NCI-H524 treated with DMSO at 0.1 percent for 48 hours (cell line): ENCODE measurements at places on chromosomes 1 and 21.

- DNase-seq = no peak
These were observed 56.1 kb upstream of the LRRC7 start for GRCh38 chr1:69511426-69512192.

DNA sequence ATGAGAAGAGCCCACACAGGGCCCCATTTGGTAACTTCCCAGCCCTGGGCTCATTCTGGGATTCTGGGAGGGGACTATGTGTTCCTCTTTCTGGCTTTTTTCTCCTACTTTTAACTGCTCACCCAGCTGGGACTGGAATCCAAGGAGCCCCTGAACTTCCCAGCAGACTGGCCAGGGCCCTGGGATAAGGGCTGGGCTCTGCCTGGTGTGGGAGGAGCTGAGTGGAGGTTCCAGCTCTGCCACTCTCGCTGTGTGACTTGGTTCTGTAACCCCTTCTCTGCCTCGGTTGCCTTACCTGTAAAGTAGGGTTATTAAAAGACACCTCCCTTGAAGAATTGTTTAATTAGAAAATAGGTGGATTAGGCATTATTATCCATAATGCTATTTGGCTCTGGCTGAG is 19.6 kb upstream of the EPB41 start:
- DNase-seq = no peak

DNA sequence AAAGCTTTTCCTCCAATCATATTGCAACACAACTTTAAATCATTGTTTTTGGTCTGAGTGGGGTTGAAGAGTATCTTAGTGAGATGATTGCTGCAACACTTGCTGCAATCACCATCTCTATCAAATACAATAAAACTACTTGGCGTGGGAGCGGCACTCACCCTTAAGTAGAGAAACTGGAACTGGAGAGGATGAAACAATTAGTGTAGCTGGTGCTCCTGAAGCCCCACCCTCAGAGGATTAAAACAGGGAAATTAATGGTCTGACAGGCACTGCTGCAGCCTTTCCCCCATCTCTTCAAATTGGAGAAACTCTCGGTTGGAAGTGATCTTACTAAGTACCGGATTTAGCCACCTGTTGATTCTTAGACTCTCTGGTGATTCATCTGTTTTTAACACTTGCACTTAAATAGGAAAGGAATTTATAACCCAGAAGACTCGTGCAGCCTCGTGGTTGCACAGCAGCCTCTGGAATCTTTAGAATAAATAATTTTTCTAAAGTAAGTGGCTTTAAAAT is 80.5 kb upstream of the KIF26B start:
- DNase-seq = peak; percentile 90

DNA sequence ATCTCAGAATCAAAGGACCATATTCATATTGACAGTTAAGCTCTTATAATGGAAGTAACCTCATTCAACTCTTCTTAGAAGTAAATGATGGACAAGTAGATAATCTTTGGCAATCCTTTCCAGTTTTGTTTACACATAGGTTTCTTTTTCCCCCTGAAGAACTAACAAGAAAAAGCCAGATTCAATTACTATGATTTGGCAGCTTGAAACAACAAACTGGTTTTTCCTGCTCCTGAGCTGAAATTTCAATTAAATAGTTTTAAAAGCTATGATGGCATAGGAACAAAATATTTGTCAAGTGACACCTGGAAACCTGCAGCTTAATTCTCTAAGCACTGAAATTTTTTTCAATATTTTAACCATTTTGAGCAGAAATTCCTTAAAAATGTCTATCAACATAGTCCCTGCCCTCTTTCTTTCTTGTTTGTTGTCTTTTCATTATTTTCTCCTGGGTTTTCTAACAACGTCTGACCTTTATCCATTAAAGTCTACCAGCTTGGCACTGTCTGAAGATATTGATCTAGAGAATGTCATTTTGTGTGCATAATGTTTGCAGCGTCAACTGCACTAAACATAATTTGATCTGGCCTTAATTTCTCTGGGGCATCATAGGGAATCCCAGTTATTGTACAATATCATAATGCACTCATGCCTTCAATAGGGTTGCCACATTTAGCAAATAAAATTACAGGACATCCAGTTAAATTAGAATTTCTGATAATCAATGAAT is 4.0 kb upstream of the SLC35A3 start:
- DNase-seq = no peak

- no peak for DNase-seq
These were observed 37.3 kb upstream of the KAZN start for GRCh38 chr1:14561014-14561693.

GRCh38 chr1:81213279-81213678 is 587.5 kb upstream of the ADGRL2 start:
- DNase-seq = no peak

GRCh38 chr1:76274718-76275117 is 200.2 kb downstream of the ST6GALNAC3 start:
- DNase-seq = no peak

GRCh38 chr1:8217011-8217711 is 100.8 kb upstream of the SLC45A1 start:
- no peak for DNase-seq

- DNase-seq = no peak
These were observed 198.3 kb downstream of the OLFM3 start for GRCh38 chr1:101798417-101798816.

GRCh38 chr21:46472246-46472645 is 13.6 kb downstream of the DIP2A start:
- no peak for DNase-seq

DNA sequence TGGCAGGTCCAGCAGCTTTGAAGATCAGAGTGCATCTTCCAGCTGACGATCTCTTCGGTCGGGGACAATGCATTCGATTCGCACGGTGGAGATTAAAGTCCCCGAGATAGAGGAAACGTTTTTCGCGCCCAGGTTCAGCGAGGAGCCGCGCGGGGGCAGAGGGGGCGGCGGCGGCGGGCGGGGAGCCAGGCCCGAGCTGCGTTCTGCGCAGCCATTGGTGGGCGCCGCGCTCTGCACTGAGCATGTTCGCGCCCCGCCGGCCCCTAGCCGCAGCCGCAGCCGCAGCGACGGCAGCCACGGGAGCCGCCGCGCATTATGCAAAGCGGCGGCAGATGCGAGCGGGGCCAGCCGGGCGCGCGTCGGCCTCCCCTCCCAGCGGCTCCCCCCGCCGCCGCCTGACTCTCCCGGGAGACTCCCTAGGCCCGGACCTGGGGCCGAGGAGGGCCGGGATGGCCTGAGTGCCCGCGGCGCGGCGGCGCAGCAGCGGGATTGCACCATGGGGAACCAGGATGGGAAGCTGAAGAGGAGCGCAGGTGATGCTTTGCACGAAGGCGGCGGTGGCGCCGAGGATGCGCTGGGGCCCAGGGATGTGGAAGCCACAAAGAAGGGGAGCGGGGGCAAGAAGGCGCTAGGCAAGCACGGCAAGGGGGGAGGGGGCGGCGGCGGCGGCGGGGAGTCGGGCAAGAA is at the start of gene FMN2:
TSS of gene FMN2 (plus strand) at position 270 of the 687 bp plus-strand sequence. CDS start at position 497, 227 bp downstream.
- peak; percentile 27 for DNase-seq

GRCh38 chr1:109096120-109096519 is 5.6 kb downstream of the TMEM167B start:
- no peak for DNase-seq

DNA sequence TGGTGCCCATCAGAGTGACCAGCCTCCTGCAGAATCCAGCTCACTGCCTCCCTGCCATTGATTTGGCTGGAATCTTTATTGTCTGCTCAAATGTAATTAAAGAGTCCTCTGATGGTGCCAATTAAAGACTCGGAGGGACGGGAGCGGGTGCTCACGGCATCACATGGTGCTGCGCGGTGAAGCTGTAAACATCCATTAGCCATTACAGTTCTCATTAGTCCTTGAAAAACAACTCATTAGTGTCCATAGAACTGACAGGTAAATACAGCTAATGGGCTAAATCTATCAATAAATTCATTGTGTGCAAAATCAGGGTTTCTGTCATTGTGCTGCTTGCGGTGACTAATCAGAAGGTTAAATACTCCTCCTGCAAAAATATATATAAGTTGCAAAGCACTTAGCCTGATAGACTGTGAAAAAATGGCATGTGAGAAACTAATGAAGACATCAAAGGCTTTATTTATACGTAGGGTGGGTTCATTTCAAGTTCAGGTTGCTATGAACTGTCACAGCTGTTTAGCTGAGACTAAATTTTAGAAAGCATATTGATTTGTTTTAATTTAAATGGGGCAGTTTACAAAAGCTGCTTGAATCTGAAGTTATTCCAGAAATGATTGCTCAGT is 289.8 kb upstream of the POU3F1 start:
- DNase-seq = no peak

GRCh38 chr1:181135437-181135731 is 46.9 kb downstream of the IER5 start:
- DNase-seq = no peak

DNA sequence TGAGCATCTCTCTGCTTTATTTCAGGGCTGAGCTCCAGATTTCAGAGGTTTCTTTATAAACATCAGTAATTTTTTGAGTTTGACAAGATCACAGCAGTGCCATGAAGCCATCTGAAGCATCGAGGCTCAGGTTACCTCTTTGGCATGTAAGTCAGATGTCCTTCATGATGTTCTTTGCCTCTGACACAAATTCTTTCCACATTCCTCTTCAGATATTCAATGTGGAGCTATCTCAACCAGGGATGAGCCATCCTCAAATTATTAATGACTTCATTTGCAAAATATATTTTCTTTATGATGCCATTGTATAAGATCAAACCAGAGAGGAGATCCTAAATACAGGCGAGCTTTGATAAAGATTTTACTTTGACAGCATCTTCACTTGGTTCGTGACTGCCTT is 256.7 kb downstream of the COL11A1 start:
- DNase-seq = no peak

- peak; percentile 44 for DNase-seq
These were observed 2.5 kb downstream of the TFF3 start for GRCh38 chr21:42312626-42313104.

- no peak for DNase-seq
These were observed 135.2 kb downstream of the NTPCR start for GRCh38 chr1:233085566-233085965.

DNA sequence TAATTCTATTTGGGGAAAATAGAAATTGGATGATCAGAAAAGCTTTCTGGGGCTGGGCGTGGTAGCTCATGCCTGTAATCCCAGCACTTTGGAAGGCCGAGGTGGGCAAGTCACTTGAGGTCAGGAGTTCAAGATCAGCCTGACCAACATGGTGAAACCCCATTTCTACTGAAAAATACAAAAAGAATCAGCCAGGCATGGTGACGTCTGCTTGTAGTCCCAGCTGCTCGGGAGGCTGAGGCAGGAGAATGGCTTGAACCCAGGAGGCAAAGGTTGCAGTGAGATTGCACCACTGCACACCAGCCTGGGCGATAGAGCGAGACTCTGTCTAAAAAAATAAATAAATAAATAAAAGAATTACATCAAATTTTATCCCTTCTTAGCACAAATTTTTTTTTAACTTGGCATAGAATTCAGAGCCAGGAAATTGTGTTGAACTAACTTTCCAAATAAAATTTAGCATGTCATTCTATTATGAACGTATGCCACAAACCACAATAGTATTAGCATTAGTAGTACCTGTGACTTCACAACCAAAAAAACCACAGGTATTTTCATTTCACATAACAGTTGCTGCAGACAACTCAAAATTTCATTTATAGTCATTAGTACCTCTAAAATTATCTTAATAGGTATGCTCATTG is 4.5 kb upstream of the ANKRD13C start:
- DNase-seq = no peak

GRCh38 chr1:43984855-43985254 is 5.8 kb downstream of the B4GALT2 start:
- DNase-seq = no peak

DNA sequence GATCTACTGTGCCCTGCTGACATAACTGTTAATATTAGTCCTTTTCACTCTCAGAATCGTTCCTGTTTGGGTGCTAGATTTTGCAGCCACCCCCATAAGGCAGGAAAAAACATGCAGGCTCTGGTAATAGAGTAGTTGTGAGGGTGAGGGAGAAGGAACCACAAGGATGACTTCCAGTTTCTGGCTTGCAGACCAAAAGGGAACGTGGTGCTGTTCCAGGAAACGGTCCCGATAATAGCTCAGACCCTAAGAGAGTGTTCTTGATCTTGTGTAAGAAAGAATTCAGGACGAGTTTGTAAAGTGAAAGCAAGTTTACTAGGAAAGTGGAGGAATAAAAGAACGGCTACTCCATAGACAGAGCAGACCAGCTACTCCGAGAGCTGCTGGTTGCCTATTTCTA is 50.7 kb upstream of the RHOU start:
- DNase-seq = no peak

DNA sequence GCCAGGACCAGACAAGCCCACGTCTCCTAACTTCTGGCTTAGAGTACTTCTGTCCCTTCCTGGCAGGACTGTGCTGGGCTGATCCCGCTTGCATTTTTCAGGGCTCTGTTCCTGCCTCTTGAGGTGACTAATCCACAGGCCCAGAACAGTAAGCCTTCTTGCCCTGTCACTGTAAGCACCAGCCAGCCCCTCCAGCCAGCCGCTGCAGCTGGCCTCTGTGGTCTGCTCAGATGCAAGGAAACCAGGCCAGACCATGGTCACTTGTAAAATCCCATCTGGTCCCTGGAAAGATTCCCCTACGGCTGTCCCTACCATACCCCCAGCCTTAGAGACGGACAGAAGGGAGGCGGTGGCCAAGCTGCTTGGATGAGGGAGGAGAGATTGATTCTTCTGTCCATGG is 74.2 kb downstream of the KIRREL1 start:
- no peak for DNase-seq

- DNase-seq = no peak
These were observed 11.5 kb downstream of the SLC37A1 start for GRCh38 chr21:42525029-42525581.

- DNase-seq = no peak
These were observed 226.5 kb downstream of the PTPRC start for GRCh38 chr1:198865319-198865718.

DNA sequence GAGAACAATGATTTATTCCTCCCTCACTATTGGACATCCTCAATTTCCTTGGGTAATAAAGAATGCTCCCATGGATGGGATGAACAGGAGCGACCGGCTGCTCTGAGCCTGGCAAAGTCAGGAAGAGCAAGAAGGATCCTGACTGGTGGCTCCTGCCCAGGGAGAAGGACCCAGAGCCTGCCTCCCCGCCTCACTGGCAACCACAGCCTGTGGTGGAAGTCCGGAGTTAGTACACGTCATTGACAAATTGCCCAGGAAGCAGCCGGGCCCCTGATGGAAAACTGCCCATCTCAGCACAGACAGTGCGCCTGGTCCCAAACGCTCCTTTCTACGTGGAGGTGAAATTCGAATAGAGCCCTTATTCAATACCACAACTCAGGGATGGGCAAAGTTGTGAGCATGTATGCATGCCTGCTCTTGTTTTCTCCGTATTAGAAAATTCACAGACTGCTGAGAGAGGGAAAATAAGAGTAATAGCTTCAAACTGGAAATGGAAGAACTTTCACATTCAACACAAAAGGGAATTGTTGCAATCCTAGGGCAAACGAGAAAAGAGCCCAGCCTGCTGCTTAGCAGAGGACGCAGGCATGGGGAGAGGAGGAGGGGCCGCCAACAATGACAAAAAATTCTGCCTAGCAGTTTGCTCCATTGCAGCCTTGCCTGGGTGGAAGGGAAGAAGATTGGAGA is 397.1 kb upstream of the VAMP3 start:
- no peak for DNase-seq
